ENCODE measurements at places on chromosomes 3 and 15.

- no peak for DNase-seq
Observed at GRCh38 chr3:181752202-181752671, 40.5 kb downstream of the SOX2 start.

DNA sequence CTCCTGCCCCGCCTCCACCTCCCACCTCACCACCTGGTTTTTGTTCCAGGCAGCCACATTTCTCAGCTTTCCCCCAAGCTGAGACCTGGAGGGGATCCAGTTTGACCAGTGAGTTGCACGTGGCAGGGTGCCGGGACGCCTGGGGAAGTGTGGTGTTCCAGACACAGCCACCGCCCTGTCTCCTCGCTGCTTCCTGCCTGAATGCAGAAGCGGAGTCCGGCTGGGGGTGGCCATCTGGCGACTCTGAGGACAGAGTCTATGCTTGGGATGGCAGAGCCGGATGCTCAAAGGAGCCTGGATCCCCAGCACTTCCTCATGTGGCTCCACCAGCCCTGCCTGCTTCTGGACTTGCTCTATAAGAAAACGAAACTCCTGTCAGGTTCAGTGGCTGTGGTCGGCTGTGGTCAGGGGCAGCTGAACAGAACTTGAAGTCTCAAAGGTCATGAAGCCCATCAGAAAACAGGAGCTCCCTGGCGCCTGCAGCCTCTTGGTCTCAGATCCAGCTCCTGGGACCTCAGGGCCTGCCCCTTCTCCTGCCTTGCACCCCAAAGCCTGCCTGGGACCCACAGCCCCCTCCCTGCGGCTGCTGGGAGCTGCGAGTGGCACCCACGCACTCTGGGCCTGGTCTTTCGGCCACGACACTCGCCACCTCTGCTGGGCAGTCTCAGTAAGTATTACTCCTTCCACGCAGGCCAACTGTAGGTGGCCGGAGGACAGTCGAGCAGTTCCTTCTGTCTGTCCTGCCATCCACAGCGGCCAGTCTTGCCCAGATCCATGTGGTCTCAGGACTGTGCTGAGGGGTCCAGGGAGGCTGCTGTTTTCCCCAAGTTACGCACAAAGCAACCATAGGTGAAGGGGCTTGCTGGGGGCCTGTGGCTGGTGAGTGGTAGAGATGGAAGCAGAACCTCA is 112.8 kb upstream of the MEF2A start:
- DNase-seq = no peak

DNA sequence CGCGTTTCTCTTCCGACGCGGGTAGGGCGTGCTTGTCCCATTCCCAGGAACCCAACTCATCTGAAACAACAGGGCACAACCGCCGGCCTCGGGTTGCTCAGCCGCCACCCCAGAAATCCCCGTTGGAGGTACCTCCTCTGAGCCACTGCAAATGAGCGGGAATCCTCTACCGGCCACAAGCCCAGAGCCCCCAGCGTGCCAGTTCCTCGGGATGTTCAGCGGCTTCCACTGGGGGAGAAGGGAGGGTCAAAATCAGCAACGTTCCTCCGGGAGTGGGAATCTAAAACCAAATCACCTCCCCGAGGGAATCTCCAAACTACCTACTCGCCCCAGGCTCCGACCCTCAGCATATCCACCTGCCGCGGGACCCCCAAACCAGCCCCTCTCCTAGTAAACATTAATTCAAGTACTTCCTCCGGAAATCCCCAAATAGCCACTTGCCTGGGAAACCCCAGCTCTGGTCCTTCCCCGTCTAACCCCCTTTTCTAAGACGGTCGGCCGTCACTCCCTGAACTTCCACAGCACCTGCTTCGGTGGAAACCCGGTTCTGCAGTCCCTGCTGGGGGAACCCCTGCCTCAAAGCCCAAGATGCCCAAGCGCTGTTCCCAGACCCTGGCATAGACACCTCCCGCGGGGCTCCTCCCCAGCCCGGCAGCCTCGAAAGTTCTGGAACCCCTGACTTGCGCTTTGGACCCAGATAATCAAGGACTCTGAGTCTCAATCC is 887 bp downstream of the OXTR start:
- no peak for DNase-seq

DNA sequence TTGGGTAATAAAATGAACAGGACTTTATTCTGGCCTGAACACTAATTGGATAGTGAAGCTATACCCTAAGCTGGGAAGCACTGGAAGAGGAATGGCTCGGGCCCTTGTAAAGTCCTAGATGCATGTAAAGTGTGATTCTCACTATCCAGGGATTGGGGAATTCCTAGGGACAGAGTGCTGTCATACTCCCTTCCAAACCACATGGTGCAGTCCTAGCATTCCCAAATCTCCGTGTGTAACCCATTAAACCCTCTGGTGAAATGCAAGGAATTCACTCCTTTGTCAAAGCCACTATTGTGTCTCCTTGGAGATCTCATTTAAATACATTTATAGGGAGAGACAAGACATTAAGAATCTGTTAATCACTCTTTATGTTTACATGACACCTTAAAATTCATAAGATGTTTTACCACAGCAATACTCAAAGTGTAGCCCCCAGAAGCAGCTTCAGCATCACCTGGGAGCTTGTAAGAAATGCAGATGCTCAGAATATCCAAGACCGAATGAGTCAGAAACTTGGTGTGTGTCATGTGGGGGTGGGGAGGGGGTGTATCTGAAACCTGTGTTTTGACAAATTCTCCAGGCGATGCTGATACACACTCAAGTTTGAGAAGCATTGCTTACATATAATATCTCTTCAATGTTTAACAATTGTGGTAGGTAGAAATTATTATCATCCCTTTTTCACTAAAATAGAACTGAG is 121.8 kb upstream of the NPHP3 start:
- DNase-seq = no peak

DNA sequence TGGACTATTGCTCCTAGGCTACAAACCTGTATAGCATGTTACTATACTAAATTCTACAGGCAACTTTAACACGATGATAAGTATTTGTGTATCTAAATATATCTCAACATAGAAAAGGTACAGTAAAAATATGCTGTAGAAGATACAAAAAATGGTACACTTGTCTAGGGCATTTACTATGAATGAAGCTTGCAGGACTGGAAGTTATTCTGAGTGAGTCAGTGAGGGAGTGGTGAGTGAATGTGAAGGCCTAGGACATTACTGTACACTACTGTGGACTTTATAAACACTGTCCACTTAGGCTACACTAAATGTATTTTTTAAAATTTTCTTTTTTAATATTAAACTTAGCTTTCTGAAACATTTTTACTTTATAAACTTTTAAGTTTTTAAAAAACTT is 140.5 kb upstream of the SGO1 start:
- DNase-seq = no peak
